Breast epithelium (tissue), 4 donors: ENCODE measurements at places on chromosomes 5 and 9. TPM values are rescaled to one million over a fixed set of nuclear protein-coding genes. Genes with fewer than 3 reads are reported as not detected.

The CDO1 gene
- total RNA-seq: 54.7 TPM

GRCh38 chr5:2039180-2039531, 156.4 kb upstream of the IRX4 start:
- peak; percentile 29 for DNase-seq

The TSSK1B gene
- total RNA-seq: 0.32 TPM

GRCh38 chr5:150631326-150631701, 9.1 kb upstream of the SYNPO start:
- DNase-seq: no peak

DNA sequence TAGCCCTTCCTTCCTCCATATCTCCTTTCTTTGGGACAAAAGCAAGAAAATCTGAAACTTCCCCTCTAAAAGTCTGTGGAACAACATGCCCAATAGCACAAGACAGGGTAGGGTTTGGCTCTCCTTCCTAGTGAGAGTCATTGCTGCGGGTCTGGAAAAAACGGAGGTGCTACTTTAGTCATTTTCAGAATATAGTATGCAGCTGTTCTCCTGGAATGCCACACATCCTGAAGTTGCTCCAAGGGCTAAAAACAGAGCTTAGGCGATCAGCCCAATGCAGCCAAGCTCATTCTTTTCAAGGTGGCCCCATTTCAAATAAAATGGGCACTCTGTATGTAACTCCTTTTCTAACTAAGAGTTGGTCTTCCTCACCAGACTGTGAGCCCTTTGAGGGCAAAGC, 39.5 kb upstream of the MYOT start:
- DNase-seq: no peak

GRCh38 chr9:97372580-97372979, 39.3 kb upstream of the TDRD7 start:
- no peak for DNase-seq

DNA sequence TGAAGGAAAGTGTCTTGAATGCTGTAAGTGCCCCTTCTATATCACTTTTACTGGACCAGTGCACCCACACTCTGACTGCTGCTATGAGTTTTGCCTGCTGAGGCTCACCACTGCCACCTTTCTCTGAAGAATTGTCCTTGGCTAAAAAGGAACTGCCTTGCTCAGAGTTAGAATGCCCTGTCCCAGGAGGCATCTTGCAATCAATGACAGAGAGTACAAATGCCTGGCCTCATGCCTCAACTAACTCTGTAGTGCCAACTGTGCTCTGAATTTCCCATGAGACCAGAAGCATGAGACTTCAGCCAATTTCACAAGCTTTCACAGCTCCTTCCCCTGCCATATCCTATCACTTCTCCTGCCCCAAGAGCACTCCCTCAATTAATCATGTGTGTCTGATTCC, 569.7 kb downstream of the ZNF608 start:
- DNase-seq: no peak

The MELK gene
- total RNA-seq: 0.48 TPM

The MAST4 gene
- 61.5 TPM for total RNA-seq
